ENCODE measurements at places on chromosomes 1 and 21.

DNA sequence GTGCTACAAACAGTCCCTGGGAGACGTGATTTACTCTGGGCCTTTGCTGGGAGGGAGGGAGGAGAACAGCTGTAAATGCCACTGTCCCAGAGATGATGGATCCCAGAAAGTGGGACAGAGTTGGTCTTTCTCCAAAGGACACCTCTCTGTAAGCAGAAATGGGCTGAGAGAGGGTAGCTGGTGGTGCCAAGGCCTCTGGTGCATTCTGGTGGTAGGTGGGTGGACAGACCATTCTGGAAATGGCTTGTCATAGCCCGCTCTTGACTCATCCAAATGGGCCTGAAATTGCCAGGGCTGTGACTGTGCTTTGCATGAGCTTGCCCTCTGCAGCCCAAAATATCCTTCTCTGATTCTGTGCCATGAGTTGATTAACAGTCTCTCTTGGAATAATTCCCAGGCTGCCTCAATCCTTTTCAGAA lies 36.1 kb downstream of the CCDC185 start:
- no peak for DNase-seq

DNA sequence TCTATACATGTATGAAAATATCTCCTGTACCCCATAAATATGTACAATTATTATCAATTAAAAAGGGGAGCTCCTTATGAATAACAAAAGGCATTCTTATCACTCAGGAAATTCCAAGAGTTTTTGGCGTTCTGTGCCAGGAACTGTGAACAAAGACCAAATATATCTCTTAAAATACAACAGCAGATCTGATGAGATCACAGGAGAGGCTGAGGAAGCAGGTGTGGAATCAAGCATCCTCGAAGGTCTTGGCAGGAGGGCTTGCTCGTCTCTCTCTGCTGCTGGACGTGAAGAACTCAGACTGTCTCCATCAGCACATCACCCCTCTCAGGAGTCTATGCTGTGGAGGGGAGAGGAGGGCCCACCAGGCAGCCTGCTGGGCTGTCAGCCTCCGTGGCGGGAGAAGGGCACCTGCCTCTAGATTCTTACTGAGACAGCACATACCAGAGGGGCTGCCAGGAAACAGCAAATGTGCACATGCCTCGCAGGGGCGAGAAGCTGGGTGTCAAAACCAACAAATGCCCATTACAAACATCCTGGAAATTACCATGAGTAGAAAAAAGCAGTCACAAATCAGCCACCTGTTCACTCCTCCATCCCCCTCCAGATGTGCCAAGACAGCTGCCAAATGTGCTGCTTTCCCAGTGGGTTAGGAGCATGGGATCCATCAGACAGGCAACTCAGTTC lies 30.8 kb upstream of the FAM89A start:
- DNase-seq: no peak

GRCh38 chr1:93766451-93766850 lies 84.8 kb upstream of the BCAR3 start:
- no peak for DNase-seq

DNA sequence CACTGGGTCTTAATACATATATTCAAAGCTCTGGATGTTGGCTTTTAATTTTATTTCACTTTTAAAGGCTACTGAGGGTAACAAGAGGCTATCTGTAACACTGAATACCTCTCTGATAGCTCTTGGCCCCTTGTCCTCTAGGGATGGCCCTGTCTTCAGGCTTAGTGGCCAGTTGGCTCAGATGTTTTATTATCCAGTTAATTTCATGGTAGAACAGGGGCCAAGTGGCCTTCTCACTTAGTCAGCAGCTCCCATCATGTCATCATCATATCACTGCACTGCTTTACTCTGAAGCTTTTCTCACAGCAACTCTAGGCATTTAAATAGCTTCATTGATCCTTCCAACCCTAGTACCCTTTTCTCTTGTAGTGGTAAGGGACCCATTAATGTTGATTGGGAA lies 40.2 kb upstream of the MACF1 start:
- DNase-seq: no peak

DNA sequence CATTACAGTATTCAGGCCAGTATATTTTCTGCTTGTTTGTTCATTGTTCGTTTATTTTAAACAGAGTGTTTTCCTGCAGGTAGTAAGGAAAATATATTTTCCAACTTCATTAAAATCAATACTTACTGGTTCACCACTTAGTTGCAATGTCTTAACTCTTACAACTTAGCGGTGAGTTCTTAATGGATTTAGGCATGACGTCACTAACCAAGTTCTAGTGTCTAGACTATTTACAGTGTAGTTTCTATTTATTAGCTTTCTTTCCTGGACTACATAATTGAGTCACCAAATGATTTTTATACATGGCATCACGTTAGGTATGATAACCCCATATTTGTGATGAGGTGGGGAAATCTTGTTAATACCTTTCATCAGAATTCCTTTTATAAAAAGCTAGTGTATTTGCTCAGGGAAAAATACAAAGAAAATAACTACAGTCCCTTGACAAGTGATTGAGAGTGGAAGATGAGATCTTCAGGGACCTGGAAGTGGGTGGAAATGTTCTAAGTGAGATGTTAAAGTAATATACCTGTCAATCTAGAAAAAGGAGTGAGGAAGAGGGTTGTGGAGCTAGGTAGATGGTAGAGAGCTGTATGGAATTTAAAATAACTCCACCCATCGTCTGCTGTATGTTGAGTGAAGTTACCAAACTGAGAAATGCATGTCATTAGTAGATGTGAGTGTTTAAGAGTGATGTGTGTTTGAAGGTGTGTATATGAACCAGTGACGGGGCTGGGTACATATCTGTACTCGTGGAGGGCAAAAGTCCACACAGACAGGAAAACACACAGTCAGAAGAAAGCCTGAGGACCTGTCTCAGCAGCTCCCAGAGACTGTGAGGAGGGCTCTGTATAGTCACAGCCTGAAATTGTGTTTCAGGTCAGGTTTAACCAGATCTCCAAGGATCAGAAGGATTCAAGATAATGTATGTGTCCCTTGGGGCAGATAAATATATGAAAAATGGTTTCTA lies 197.6 kb upstream of the ADAMTS5 start:
- no peak for DNase-seq

- DNase-seq: no peak
Observed at GRCh38 chr1:173002891-173003838, 47.6 kb downstream of the TNFSF18 start.

- no peak for DNase-seq
Observed at GRCh38 chr1:234175363-234175762, 197.9 kb upstream of the COA6 start.

GRCh38 chr21:31801551-31802219 lies 69.8 kb upstream of the SCAF4 start:
- DNase-seq: no peak

DNA sequence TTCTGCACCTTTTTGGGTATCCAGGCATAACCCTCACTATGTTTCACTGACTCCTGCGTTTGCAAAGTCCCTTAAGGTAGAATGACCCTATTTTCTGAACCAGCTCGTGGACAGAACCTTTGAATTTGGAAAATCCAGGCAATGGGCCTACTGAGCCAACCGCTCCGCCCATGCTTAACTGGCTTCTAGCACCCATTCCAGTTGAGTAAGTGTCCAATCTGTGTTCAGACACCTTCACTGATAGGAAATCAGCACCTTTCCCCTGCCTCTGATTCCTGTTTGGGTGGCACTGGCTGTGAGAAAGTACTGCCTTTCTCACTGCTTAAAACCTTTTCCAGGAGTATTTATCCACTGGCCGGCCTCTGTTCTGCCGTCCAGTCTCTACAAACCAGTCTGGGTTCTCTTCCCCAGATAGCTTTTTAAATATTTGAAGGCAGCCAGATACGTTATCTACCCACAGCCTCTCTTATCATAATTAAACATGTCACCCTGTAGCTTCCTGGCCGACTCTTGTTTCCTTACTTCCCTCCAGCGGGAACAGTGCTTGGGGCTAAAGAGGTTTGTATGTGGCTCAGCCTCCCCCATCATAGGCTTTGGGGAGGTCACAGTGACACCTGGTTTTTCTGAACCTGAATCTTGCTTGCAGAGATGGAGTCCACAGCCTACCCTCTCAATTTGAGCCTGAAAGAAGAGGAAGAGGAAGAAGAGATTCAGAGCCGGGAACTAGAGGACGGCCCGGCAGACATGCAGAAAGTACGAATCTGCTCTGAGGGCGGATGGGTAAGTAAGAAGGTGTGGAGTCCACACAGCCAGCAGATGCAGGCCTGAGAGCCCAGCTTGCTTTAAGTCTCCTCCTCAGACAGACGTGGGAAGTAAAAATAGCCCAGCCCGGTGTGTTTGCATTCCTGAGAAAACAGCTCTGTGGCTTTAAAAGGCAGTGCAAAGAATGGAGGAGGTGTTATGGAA lies 1.3 kb downstream of the POGK start:
- DNase-seq: no peak

DNA sequence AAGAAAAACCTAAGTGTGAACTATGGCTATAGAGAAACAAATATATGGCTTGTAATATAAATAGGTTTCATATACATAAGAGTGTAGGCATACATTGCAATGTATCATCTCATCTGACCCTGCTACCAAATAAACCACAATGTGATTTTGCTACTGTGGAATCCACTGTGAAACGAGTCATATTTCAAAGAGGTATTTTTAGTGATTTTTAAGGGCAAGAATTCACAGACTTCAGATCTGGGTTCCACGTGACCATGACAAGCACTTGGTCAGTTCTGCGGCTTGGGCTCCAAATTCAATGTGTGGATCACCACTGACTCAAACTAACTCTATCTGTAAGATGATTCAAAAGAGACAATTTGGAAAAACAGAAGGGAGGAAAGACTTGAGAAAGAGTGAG lies 147.0 kb upstream of the ERG start:
- no peak for DNase-seq

DNA sequence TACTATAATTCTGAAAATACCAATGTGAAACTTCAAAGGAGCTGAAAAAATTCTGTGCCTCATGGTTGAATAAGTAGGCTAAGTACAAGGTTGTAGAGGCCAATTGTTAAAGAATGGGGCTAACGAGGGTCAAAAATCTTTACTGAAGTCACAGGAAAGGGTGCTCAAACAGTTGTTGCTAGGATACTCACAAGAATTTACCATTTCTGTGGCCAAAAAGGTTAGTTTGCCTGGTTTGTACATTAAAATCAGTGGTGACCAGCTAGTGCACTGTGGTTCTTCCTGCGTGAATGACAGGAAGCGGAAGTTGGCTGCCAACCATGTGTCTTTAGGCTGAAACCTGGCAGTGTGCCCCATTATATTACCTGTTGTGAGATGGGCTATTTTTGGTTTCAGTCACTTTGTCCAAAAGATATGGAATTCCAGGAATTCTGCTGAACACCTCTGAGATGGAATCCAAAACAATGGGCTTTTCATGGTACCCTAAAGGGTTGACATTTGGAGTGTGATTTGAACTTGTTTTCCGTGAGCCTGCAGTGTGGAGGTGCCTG lies 13.5 kb downstream of the MAP3K21 start:
- DNase-seq: no peak

DNA sequence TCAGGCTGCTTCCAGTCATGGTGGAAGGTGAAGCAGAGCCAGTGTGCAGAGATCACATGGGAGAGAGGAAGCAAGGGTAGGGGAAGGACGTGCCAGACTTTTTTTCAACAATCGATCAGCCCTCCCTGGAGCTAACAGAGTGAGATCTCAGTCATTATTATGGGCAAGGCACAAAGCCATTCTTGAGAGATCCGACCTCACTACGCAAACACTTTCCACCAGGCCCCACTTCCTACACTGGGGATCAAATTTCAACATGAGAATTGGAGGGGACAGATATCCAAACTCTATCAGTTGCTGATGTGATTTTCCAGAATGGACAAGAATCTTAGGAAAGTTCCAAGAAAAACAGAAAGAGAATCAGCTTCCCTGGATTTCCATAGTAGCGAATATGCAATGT lies 60.5 kb downstream of the BACE2 start:
- no peak for DNase-seq

DNA sequence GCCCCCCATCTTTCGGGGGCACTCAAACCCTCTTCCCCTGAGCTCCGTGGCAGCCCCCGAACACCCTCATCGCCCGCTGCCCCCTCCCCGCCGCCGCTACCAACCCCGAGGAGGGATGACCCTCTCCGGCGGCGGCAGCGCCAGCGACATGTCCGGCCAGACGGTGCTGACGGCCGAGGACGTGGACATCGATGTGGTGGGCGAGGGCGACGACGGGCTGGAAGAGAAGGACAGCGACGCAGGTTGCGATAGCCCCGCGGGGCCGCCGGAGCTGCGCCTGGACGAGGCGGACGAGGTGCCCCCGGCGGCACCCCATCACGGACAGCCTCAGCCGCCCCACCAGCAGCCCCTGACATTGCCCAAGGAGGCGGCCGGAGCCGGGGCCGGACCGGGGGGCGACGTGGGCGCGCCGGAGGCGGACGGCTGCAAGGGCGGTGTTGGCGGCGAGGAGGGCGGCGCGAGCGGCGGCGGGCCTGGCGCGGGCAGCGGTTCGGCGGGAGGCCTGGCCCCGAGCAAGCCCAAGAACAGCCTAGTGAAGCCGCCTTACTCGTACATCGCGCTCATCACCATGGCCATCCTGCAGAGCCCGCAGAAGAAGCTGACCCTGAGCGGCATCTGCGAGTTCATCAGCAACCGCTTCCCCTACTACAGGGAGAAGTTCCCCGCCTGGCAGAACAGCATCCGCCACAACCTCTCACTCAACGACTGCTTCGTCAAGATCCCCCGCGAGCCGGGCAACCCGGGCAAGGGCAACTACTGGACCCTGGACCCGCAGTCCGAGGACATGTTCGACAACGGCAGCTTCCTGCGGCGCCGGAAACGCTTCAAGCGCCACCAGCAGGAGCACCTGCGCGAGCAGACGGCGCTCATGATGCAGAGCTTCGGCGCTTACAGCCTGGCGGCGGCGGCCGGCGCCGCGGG lies 837 bp downstream of the FOXD3 start:
- DNase-seq: peak; percentile 45

- DNase-seq: no peak
Observed at GRCh38 chr1:207328908-207329440, 7.5 kb downstream of the CD55 start.

DNA sequence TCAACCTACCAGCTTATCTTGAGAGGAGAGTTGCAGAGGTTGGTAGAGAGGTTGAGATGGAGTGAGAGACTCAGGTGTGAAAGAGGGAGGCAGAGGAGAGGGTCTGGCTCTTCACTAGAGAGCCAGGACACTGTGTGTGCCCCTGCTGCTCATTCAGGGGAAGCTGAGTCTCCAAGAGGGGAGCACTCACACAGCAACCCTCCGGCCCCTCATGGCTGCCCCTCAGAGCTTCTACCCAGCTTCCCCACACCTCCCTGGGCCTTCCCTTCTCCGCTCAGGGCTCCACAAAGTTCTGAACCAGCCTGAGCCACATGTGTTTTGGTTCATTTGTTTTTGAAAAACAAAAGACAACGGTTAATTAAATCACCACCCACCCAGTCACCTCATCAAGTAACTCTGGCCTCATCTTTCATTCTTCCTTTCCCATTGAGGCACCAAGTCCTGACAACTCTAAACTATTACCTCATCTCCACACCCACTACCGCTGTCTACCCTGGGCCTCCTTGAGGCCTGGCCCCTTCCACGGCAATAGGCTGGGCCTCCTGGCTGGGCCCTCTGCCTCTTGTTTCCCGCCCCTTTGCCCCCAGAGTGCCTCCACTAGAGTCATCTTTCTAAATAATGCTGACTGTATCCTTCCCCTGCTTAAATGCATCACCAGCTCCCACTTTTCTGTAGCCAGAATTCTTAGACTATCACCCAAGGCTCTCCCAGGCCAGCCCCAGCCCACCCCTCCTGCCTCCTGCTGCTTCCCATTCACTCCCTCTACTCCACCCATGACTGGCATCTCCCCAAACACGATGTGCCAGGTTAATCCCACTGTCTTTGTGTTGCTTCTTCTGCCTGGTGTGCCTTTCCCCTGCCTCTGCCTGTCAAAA lies 33.0 kb downstream of the TNNT2 start:
- DNase-seq: no peak

Measured in activated CD4-positive, alpha-beta T cell treated with anti-CD3 and anti-CD28 coated beads for 4 hours (primary cell).